ENCODE measurements at places on chromosomes 16 and 17.

GRCh38 chr17:53090770-53091169 lies 732.0 kb upstream of the KIF2B start:
- no peak for DNase-seq

DNA sequence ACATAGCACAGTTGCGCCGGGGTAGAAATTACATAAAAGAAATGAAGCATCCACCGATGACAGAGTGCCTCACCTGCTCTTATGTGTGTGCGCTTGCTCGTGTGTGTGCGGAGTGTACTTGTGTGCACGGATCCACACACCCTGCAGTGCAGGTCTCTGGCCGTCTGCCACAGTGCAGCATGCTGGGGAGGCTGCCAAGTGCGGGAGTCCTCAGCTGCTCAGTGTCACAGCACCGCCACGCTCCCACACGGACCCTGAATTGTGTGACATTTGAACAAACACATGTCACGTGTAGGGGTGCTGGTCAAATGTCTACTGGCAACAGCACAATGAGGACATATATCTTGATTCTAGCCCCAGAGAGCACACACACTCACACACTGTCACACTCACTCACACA lies 243.0 kb upstream of the MYOCD start:
- DNase-seq: no peak

- DNase-seq: no peak
Observed at GRCh38 chr17:71383091-71383490, 737.7 kb upstream of the SOX9 start.

DNA sequence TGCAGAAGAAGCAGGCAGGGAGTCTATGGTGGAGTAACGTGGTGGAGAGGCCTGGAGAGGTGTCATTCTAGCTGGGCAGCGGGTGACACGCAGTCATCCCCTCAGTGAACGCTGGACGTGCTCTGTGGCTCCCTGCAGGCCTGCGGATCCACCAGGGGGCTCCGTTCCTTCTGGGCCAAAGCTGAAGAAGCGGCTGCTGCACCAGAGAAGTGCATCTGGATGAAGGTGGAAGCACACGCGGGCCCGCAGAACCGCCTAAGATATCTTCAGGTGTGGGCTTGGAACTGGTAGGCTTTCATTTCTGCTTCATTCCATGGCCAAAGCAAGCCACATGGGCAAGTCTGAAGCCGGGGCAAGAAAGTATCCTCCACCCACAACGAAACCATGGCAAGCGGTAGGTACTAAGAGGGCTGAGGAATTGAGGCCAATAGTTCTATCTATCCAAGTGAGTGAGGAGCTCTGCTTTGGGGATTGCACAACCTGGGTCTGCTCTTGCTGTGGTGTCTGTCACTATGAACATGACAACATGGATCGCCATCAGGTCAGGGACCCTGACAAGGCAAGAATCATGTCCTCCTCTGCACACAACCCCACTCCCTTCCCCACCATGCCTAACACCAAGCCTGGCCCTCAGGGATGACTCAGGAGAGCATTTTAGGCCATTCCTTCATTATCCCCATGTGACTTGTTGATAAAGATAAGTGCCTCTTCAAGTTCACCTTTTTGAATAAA lies 78.9 kb upstream of the FBXO47 start:
- DNase-seq: no peak

- DNase-seq: no peak
Observed at GRCh38 chr17:47629826-47630225, 19.9 kb upstream of the KPNB1 start.

DNA sequence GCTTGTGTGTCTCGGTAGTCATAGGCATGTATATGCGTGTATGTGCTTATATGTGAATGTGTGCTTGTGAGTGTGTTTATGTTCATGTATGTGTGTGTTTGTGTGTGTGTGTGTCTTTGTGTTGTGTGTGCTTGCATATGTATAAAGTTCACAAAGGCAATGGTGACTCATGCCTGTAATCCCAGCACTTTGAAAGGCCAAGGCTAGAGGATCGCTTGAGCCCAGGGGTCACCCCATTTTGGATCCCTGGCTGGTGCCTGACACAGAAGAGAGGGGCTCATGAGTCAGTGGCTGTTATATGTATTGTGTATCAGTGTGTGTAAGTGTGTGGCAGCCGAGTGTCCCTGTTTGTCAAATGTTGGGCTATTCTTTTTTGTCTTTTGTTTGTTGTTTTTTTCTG lies 69.3 kb downstream of the ABCC1 start:
- DNase-seq: no peak

GRCh38 chr16:83994703-83995102 lies 26.7 kb downstream of the NECAB2 start:
- DNase-seq: no peak

GRCh38 chr17:28718333-28719020 lies 809 bp upstream of the RAB34 start:
- no peak for DNase-seq

DNA sequence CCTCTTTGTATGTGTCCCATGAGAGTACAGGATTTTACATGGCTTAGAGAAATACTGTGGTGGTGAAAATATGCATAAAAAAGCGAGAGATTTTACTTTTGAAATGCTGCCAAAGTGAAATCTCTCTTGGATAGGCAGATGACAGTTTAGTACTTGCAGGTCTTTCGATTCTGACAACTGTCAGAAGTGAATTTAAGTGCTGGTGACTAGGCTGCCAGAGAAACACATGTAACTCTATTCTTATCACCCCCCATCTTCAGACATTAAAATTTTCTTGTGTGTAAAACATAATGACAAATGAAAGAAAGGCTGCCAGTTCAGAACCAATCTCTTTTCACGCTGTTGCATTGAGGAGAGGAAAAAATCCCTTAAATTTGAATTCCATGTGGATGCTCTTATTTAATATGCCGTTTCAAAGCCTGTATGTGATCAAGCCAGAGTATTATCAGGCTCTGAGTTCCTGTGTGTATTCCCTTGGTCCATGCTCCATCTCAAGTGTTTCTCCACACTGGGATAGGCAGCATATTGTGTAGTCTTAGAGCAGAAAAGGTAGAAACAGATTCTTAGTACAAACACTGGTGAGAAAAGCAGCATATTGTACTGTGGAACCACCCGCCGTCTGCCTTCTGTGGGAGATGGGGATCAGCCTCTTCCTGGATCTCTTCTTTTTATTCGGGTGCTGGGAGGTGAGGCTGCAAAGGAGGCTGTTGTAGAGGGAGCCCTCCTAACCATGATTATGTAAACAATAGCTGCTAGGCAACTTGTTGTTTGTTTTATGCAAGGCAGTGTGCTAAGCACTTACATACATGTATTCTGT lies 291.3 kb downstream of the WWOX start:
- DNase-seq: no peak

- no peak for DNase-seq
Observed at GRCh38 chr16:67708368-67708771, 10.7 kb downstream of the GFOD2 start.

GRCh38 chr17:77768248-77768852 lies 190.2 kb upstream of the TNRC6C start:
- DNase-seq: no peak

DNA sequence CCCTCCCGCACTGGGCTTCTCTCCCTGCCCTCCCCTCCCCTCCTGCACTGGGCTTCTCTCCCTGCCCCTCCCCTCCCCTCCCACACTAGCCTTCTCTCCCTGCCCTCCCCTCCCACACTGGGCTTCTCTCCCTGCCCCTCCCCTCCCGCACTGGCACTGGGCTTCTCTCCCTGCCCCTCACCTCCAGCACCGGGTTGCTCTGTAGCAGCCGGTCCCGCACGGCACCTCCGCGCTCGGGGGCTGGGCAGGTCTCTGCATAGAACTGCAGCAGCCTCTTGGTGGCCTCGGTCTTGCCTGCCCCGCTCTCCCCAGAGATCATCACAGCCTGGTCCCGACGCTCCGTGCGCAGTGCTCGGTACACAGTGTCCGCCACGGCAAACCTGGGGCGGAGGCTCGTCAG lies 9.8 kb downstream of the MYO1C start:
- DNase-seq: no peak

GRCh38 chr17:53721101-53721500 lies 101.6 kb upstream of the KIF2B start:
- no peak for DNase-seq

- DNase-seq: no peak
Observed at GRCh38 chr17:82892899-82893565, 53.2 kb upstream of the ZNF750 start.

DNA sequence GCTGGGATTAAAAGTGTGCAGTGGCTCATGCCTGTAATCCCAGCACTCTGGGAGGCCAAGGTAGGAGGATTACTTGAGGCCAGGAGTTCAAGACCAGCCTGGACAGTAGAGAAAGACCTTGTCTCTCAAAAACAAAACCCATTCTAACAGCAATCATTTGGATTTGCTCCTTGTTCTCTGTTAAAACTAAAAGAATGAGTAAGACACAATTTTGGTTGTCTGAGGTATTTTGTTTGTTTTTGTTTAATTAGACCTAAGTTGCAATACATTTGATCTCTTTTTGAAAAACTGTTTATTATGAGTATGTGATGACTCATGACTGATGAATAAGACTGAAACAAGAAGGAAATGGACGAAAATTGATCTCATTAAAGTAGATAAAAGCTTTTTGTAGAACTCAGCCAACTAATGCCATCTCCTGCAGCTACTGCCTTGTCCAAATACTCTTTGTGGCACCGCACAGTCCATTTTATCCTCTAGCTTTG lies 29.0 kb downstream of the GLG1 start:
- DNase-seq: no peak

DNA sequence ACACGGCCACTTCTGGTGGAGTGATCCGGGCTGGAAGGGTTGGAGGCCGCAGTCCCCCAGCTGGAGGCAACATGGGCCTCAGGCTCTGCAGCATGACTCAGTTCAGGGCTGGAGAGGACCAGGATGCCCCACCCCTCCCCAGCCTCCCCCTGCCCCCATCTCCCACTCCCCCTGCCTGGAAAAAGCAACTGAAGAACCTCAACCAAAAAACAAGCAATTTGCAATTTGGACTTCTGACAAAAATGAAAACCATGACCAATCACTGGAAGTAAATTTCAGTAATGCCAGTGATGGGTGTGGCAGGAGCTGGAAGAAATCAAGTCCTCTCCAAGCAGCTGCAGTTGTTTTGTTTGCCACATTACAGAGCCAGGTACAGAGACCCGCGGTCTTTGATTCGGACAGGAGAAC lies 6.6 kb upstream of the MIF4GD start:
- DNase-seq: no peak

GRCh38 chr16:84041881-84042280 lies 714 bp downstream of the SLC38A8 start:
- no peak for DNase-seq

DNA sequence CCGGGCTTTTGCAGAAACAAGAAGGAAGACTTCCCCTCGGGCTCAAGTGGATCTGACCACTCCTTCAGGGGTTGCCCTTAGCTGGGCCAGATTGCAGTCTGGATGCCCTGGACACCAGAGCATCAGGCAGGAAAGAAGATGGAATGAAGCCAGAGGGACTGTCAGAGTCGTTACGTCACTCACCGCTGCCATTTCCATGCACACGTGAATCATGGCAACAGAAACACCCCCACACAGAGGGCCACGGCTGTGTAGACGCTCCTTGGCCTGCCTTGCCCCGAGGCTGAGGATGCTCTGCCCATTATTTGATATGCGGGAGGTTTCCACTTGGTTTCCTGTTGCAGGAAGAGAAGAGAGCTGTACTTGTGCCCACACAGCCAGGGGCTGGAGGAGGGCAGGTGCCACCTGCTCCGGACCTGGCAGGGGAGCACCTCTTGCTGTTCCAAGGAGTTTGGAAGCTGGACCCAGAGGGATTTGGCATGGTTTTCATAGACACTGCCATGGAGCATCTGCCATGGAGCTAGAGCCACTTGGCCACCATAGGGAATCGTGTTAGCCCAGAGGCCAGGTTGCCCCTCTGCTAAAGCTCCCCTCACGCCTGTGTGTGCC lies 29.4 kb downstream of the RBFOX3 start:
- DNase-seq: no peak

- DNase-seq: no peak
Observed at GRCh38 chr17:21371511-21372081, 4.6 kb upstream of the KCNJ12 start.

- DNase-seq: no peak
Observed at GRCh38 chr17:62995377-62995885, 29.4 kb downstream of the TANC2 start.

DNA sequence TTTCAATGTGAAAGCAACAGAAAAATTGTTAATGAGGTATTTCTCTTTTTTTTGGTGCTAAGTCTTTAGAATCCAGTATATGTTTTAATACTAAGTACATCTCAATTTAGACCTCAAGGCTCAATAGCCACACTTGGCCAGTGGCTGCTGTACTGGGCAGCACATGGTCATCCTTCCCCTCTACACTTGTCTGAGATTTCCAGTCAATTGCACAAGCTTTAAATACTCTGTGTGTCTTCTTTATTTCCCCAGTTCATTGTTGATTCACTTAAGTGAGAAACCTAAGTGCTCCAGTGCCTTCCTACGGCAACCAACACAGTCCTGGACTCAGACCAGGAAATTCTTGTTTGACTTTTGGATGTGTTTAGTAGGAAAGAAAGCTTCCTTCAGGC lies 62.2 kb downstream of the TNRC6C start:
- DNase-seq: no peak

GRCh38 chr16:47958726-47959125 lies 197.1 kb downstream of the ABCC12 start:
- DNase-seq: no peak

DNA sequence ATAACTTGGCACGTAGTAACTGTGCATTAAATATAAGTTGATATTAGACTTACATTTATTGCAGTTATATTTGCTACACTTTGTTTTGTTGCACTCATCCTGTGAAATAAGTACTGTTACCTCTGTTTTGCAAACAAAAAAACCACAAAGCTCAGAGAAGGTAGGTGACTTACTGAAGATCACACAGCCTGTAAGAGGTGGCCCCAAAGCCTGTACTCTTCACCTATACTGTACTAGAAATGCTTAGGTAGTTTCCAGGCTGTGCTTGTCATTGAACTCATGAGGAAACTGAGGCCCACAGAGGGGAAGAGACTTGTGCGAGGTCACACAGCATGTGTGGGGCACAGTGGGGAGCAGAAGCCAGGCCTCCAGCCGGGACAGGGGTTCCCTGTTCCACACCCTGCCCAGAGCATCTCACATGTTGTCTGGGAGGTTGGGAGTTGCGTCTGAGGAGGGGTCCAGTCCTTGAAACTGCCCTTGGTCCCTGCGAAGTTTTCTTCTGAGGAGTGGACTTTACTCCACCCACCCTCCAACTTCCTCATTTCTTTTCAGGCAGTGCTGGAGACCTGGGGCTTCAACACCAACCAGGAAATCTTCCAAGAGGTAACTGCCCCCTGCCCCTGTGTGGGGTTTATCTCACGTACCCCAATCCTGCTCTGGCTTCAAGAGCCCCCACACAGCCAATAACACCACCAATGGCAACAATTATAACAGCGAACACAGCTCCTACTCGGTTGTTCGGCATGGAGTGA lies 13.0 kb downstream of the CETP start:
- DNase-seq: no peak

GRCh38 chr16:67825906-67826305 lies 16.2 kb upstream of the THAP11 start:
- DNase-seq: no peak

GRCh38 chr17:48262982-48263730 lies 155.6 kb downstream of the SNX11 start:
- no peak for DNase-seq

- DNase-seq: no peak
Observed at GRCh38 chr17:17859909-17860765, 23.4 kb upstream of the SREBF1 start.
